ENCODE measurements at places on chromosomes 4 and X.

DNA sequence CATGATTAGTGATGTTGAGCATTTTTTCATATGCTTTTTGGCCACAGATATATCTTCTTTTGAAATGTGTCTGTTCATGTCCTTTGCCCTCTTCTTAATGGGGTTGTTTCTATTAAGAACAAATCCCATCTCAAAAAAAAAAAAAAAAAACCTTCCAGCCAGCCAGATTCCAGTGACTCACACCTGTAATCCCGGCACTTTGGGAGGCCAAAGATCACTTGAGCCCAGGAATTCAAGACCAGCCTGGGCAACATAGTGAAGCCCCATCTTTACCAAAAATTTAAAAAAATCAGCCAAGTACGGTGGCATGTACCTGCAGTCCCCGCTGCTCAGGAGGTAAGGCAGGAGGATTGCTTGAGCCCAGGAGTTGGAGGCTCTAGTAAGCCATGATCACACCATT lies 5.1 kb downstream of the RAB33B start:
- DNase-seq, result no peak

DNA sequence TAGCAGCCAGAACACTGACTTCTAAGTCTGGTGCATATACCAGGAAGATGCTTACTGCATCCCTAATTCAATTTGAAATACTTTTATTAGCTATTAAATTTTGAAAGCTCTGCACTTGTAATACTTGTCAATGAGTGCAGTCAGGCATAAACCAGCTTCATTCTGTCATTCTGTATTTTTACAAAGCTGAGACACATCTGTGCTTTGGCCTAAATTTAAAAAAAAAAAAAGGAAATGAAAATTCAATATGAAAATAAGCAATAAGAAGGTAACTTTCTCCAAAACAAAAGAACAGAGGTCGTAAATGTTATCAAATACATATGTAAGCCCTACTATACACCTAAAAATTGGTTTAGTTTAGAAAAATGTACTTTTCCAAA lies 7.0 kb downstream of the SMIM14 start:
- no peak for DNase-seq

GRCh38 chrX:99901091-99901490 lies 509.0 kb downstream of the PCDH19 start:
- no peak for DNase-seq

GRCh38 chrX:153727123-153727931 lies 2.7 kb downstream of the ABCD1 start:
- DNase-seq, result no peak

GRCh38 chr4:41882625-41883347 lies 52.4 kb upstream of the TMEM33 start:
- peak; percentile 68 for DNase-seq

DNA sequence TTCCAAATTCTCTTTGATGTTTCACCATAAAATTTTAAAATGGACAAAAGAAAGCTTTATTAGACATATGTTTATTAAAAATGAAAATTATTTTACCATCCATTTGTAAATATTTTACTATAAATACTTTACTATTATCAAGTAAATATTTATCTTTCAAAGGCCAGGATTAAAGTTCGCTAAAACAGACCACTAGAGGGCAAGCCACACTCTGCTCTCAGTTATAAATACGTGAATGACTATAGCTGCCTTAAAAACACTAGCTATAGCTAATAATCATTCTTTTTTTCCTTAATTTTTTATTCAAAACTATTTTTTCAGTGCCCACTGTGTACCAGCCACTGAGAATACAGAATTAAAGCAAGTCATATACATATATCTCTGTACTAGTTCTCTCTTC lies 38.6 kb downstream of the UNC5C start:
- DNase-seq, result no peak

- no peak for DNase-seq
Observed at GRCh38 chr4:169941141-169941540, 85.1 kb downstream of the MFAP3L start.

DNA sequence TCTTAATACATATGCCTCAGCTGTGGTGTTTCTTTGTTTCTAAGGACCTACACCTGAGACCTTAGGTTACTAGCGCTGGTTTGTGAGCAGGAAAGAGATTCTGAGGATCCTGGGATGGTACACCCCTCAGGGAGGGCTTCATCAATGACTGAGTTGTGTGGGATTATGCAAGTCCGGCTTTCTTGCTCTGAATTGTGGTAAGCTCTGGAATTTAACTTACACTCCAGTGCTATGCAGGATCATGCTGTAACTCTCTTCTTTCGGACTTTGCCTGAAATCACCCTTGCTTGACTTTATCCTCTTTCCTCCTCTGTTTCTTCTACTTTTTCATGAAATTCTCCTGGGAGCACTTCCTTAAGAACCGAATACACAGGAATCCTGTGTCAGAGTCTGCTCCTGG lies 431.5 kb upstream of the BOD1L1 start:
- no peak for DNase-seq

DNA sequence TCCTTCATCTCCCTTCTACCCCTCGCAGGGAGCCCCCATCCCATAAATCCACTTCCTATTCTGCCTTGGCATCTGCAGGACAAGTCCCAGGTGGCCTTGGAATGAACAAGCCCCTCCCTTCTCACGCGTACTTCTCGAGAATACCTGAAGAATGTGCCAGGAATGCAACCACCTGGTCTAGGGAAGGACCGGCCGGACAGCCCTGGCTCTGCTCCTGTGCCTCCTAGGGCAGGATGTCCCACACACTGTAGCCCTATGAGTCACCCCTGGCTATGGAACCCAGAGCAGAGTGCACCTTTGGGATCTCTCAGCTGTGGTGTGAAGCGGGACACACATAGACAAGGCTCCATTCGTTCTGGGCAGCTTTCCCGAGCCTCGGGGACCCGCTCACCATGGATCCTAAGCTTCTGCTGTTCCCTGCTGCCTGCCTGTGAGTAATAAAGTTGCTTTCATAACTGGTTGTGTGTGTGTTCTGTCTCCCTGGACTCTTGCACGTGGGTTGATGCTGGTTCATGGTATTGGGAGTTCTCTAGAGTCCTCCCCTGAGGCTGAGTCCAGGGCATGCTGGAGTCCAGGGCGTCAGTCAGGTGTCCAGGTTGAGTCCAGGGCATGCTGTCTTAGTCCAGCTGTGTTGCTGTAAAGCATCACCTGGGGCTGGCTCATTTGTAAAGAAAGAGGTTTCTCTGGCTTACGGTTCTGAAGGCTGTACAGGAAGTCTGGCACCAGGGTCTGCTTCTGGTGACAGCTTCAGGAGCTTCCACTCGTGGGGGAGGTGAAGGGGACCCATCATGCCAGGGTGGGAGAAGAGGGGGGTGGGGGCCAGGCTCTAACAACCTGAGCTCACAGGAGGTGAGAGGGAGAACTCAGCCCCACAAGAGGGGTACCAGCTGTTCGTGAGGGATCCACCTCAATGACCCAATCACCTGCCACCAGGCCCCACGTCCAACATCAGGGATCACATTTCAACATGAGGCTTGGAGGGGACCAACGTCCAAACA lies 7.4 kb upstream of the PDE6B start:
- no peak for DNase-seq

DNA sequence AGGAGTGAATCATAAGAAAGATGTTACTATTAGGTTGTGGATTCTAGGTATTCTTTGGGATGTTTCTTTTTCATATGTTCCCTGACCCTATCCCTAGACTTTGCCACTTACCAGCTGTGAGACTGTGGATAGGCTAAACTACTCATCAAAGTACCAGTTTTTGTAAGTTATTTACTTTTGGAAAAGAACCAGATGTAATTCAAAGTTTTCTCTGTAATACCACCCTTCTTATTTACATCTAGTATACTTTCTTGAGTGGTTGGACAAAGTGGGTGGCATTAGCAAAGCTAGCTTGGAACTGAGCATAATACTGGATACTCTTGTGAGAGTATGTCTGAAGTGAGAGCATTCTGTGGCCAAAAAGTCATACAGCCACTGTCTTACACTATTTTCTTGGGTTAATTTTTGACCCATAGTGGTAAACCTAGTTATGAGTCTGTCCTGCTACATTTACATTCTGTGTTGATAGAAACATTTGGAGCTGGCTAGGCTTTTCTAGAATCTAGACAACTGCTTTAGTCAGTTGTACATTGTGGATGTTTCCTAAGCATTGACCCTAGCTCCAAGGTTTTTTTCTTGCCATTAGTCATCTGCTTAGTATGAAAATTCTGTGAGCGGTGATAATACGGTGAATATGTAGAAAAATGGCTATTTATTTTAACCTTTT lies 41.7 kb downstream of the KDM6A start:
- DNase-seq, result no peak

DNA sequence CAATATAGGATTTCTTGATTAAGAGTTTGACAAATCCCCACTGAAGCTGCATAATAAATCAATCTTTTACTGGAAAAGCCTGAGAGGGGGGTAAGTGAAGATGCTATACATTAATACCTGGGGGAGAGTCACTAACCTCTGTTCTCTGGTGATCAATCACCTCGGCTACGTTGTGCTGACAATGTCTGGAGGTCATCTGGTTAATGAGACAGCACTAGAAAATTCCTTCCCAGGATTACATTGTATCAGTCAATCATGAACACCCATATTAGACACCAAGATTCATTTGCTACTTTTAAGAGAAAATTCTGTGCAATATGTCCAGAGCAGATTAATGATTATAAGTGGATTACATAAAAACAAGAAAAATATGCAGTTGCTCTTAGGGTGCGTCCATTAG lies 408.3 kb downstream of the PDHA2 start:
- no peak for DNase-seq

DNA sequence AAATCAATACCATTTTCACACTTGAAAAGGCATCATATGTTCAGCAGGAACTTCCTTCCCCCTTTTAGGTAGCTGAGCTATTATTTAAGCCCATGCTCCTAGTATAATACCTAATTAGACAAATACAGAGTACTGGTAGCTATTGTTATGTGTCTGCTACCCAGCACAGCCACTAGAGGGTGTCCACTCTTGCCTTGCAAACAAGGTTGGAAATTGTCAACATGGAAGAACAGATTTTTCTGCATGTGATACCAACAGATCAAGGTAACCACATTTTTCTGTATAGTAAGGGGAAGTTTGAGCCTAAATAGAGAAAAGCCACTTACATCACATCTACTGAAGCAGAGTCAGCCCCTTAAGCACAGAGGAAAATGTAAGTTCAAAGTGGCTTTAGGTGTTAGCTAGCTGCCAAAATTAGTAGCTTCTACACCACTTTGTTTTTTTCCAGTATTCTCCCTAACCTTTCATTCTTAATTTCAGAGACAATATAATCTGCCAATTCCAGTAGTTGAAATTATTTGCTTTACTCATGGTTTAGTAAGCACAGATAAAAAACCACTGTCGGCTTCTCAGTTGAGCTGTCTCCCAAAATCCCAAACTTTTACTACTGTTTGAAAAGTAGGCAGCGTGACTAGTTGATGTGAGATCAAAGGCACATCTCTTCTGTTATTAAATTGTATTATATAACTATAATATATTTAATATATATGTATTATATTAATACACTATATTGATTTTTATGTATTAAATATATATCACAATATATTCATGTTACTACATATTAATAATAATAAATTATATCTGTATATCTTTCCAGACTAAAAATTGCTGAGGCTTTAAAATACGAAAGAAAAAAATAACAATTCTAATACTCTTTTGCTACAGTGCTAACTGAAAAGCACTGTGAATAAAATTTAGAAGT lies 38.2 kb downstream of the EDNRA start:
- peak; percentile 13 for DNase-seq

- no peak for DNase-seq
Observed at GRCh38 chrX:135384161-135384836, 37.4 kb upstream of the SMIM10L2A start.

- DNase-seq, result no peak
Observed at GRCh38 chr4:1538941-1539772, 132.9 kb upstream of the NKX1-1 start.

DNA sequence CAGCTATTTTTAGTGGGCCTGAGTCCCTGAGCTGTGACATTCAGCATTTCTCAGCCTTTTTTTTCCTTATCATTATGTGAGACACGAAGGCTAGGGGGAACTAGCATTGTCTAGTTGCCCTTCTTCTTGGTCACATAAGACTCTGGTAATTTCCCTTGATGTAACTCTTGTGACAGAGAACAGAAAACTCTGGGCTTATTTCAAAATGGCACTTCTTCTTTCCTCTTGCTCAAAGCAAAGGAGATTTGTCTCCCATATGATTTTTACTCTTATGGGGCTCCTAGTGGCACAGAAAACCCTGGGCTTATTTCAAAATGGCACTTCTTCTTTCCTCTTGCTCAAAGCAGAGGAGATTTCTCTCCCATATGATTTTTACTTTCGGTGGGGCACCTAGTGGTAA lies 14.7 kb downstream of the ATXN3L start:
- no peak for DNase-seq

DNA sequence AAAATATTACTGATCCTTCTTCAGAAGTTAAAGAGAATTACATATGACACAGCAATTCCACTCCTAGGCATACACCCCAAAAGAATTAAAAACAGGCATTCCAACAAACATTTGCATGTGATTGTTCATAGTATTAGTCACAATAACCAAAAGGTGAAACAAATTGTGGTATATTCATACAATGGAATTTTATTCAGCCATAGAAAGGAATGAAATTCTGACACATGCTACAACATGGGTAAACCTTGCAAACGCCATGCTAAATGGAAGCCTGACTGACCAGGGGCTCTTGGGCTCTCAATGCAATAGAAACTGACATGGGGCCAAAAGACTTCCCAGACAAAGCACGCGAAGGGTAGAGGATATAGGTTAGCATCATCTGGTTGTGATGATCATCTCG lies 62.1 kb upstream of the S100G start:
- DNase-seq, result no peak

DNA sequence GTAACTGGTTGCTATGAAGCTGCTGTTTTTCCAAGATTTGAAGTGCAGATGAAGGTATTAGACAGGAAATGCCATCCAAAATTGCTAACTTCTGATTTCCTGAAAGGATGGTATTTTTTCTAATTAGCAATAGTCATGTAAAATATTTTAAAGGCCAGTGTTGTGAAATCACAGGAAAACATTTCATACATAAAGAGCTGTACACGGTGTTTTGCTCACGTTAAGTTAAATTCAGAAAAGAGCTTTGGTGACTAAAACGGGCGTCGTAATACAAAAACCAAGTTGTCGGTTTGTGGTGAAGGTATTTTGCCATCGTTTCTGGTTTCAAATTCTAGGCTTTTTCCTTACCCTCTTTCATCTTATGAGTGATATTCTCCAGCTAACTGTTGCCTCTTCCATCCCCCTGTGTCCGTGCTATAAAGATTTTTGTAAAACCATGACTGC lies 39.8 kb downstream of the AFF1 start:
- no peak for DNase-seq

- no peak for DNase-seq
Observed at GRCh38 chr4:107379054-107379869, 340.8 kb downstream of the PAPSS1 start.

GRCh38 chrX:68880846-68881552 lies 52.2 kb downstream of the EFNB1 start:
- no peak for DNase-seq
